Thoracic aorta (tissue), 2 donors: ENCODE measurements at places on chromosomes 7 and 10. TPM values are rescaled to one million over a fixed set of nuclear protein-coding genes. Genes with fewer than 3 reads are reported as not detected.

DNA sequence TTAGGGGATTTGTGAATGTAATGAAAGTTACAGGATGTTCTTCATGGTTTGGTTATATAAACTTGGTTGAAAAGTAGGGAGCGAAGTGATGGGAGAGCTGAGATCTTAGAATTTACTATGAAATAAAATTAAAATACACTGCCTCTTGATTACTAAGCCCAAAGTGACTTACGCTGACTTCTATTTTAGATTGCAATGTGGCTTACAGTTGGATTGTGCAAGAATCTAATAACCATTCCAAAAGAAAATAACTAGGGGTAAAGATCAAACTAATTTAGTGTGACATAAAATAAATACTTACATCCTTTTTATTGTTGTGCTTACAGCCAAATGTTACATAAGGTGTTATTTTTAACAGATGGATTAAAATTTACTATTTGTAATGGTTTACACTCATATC lies 15.3 kb downstream of the WNT16 start:
- DNase-seq = no peak

GRCh38 chr7:151796091-151796870 lies 80.6 kb downstream of the PRKAG2 start:
- no peak for DNase-seq

GRCh38 chr7:42843205-42843800 lies 68.6 kb downstream of the C7orf25 start:
- no peak for DNase-seq

- DNase-seq = no peak
These were observed 219.3 kb upstream of the MKLN1 start for GRCh38 chr7:131108212-131108940.

DNA sequence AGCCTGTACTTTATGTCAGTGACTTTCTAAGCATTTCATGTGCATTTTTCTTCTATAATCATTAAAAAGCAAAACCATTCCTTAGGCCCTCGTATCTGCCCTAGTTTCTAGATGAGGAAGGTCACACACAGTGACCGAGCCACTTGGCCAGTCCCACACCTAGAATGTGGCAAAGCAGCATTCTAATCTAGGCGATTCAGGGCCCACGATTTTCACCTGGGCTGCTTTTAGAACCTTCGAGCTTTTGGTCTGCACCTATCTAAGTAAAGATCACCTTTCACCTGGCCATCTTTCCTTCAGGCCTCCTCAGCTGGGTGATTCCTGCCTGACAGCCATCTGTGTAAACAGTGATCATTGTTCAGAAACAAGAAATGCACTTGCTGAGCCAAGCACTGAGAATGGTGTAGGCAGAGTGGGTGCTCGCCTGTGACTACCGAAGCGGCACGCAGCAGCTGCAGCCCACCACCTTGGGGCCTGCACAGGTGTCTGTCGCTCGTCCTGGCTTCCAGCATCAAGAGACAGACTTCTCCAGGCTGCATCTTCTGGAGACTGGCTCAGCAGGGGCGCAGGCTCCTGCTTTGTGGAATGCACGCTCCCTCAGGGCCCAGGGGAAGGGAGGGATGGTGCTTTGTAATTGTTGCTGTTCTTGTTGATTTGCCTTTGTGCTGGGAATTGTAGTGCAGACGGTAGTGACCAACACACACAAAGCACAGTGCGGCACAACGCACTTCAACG lies 149.0 kb upstream of the INSYN2A start:
- DNase-seq = no peak

- no peak for DNase-seq
These were observed 44.2 kb downstream of the ZMIZ1 start for GRCh38 chr10:79112881-79113431.

DNA sequence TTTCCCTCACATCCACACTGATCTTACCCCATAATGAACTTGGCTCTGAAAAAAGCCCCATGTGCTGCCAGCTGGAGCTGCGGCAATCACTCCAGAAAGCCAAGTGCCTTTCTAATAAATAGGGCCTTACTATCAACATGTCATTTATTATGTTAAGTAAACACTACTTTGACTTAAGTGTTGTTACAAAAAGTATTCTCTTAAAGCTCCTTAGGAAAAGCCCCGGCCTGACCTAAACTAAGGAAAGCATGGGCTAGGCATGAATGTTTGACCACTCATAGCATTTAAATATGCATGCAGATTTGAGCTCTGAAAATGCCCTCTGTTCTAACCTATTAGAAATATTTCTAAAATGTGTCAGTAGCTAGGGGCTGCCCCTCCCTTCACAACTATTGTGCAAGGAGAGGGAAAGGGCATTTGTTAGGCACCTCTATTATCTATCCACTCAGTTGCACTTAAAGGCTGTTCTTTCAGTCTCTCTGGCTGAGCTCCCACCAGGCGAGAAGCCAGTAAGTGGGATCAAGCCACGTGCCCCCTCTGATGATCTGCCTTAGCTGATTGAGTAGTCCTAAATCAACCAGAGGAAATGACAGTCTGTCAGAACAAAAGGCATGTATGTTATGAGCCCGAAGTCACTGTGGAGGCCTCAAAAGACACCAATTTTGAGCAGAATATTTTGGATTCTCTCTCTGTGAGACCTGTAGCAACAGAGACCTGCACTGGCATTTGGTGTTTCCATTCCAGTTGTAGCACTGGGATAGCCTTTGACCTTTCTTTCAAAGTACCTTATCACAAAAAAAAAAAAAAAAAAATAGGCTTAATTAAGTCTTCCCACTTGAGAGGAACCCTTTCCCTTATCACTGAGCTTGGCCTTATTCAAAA lies 77.1 kb downstream of the ITGB8 start:
- DNase-seq = peak; percentile 3

DNA sequence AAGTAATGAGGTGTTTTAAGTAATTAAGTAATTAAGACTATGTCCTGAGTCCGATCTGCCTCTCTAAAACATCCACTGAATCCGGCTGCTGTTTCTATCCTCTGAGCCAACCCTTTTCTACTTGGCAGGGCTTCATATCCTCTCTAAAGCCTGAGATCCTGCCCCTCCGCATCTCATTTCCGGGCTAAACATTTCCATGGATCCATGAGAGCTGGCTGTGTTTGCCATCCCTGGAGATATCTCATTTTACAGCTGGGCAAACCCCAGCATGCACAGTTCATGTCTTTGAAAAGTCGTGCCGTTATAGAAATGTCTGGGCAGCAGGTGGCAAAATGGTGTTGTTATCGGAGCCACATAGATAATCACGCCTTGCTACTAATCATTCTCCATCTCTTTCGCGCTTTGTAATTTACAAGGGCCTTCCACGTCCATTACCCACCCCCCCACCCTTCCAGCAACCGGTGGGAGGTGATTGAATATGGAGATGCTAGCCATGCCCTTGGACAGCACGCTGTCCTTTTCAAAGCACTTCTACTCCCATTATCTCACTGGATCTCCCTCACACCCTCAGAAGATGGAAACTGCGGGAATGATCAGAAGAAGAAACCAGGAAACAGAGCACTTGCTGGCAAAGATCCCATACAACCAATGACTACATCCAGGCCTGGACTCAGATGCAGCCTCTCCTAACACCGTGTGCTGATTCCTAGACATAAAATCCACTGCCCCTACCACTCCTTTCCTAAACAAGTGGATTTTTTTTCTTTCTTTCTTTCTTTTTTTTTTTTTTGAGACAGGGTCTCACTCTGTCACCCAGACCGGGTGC lies 1189.2 kb downstream of the TYW1 start:
- no peak for DNase-seq

- no peak for DNase-seq
These were observed 44.0 kb downstream of the MGMT start for GRCh38 chr10:129511086-129511485.

- no peak for DNase-seq
These were observed 891.2 kb downstream of the PCDH15 start for GRCh38 chr10:53909791-53910190.

- DNase-seq = no peak
These were observed 13.4 kb upstream of the PRF1 start for GRCh38 chr10:70615784-70616522.

DNA sequence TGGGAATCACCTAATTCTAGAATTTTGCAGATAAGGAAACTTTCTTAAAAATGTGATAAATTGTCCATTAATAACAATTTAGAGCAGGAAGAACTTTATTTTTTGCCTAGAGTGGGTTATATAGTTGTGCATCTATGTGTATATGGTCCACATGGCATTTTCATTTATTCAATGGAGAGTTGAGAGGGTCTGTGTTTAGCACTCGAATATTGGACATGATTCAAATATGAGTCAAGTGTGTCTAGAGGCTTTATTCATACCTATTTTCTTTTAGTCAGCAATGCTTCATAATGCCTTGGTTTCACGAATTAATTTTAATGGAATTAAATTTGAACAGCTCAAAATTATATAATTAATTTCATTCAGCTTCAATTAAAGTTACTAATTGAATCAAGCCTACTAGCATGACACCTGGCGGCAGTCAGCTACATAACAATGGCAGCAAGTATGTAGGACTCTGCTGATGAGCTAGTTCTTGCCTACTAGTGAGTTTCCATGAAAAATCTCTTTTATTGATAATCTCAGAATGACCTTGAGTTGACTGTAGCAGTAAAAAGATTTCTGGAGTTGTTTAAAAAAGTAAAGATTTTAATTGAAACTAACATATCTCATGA lies 17.7 kb downstream of the MDFIC start:
- DNase-seq = no peak

- no peak for DNase-seq
These were observed 53.8 kb upstream of the CPXM2 start for GRCh38 chr10:123945325-123945920.

DNA sequence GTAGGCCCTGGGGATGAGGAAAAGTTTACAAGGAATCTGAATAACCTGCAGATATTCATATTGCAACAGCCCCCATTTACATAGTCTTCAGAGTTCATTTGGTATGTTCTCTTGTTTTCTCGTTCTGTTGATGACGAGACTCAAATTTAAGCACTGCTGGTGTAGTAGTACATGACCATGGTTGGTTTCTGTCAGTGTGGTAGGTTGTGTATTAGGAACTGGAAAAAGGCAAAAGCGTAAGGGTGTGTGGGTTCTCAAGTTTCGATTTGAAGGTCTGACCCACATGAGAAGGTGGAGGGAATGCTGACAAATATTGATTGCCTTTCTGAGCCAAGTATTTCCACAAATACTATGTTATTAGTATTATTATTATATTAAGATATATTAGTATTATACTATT lies 151.7 kb downstream of the AUTS2 start:
- DNase-seq = no peak

DNA sequence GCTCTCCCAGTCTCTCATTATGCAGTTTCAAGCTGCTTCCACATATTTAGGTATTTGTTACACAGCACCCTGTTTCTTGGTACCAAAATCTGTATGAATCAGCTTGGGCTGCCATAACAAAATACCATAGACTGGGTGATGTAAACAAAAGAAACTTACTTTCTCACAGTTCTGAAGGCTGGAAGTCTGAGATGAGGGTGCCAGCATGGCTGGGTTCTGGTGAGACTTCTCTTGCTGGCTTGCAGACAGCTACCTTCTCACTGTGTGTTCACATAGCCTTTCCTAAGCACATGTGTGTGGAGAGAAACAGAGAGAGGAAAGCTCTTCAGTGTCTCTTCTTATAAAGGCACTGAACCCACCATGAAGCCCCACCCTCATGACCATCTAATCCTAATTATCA lies 15.7 kb upstream of the CBLL1 start:
- DNase-seq = no peak

DNA sequence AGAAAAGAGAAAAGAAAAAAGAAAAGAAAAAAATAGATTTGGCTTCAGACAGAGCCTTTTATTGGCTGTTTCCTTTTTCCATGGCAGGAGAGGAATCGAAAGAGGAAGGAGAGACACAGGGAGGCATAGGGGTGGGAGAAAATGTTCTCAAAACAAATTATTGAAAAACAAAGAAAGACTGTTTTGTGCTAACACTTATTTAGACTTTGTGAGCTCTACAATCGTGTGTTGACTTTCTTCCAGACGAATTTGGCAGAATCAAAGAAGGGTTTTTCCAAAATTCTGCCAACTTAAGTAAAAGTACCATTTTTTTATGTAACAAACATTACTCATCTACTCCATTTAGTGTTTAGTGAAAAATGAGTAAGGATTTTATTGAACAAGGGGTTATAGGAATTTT lies 982.2 kb downstream of the REEP3 start:
- DNase-seq = no peak

The YKT6 gene
- 62.0 TPM for total RNA-seq

The DOCK1 gene
- total RNA-seq = 52.9 TPM

The GARIN1A gene
- 2.3 TPM for total RNA-seq

The SUN3 gene
- not detected for total RNA-seq

The ADCY1 gene
- total RNA-seq = 0.85 TPM

The CALN1 gene
- total RNA-seq = not detected

The FAM25C gene
- not detected for total RNA-seq

The PRR15 gene
- 2.5 TPM for total RNA-seq

The CYP3A7 gene
- total RNA-seq = not detected

The NRCAM gene
- 2.4 TPM for total RNA-seq

The POLR2J2 gene
- total RNA-seq = 3.4 TPM
